ENCODE measurements at places on chromosomes 11 and 22. TPM values are rescaled to one million over a fixed set of nuclear protein-coding genes. Genes with fewer than 3 reads are reported as not detected.

DNA sequence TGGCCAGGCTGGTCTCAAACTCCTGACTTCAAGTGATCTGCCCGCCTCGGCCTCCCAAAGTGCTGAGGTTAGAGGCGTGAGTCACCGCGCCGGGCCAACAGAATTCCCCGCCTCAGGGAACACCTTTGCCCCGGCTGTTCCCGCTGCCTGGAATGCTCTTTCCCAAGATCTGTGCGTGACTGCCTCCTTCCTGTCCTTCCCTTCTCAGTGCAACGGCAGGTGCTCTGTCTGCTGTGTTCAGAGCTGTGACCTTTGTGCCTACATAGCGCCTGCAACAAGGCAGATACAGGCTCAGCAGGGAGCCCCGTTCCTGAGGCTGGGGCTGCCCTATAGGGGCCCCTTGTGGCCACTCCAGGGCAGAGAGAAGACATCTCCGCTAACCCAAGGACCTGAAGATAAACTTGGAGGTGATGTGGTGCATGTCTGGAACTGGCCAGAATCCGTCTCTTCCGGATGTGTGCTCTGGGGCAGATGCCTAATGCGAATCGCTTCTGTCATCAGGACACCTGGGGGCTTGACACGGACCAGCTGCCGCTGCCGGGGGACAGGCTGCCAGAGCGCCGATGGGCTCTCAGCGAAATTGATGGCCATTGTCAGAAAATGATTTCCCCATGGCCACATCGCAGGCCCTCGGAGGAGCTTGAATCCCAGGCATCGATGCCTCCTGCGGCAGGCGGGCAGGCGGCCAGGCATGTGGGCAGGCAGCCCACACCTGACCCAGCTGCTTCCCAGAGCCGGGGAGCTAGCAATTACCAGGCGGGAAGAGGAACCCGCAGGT, 43.5 kb upstream of the TCF20 start:
- no peaks in the 10 kb centered on the region for H3K36me3 ChIP-seq
- peaks cover 13% of the 10 kb centered on the region for H3K4me1 ChIP-seq
- H3K27ac ChIP-seq, result no peak overlapping the region
- no peaks in the 10 kb centered on the region for H3K27me3 ChIP-seq
- DNase-seq, result no peak

DNA sequence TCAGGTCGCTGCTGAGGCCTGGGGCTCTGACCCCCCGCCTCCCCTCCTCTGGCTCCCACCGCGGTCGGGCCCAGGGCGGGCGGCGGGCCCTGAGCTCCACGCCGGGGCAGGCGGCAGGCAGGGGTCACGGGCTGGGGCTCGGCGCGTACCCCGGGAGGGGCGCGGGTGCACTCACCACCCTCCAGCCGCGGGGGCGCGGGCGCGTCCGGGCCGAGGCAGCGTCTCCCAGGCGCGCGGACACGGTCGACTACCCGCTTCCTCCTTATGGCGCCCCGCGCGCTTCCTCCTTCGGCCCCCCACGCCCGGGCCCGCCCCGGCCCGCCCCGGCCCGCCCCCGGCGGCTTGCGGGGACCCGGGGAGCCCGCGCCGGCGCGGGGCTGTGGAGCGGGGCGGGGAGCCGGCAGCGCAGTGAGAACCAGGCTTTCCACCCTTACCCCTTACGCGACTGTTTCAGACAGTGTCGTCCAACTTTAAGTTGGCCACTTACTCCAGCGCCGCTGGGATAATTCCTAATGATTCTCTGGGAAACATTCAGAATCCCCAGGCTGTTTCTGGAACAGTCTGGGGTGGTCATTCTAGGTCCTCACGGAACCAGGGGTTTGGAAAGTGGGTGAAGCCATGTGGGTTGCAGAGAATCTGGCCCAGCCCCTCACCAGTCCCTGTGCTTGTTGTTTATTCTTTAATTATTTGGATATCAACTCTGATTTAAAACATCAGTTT, at the start of gene BID:
TSS of gene BID (minus strand) at position 264 of the 720 bp plus-strand sequence. CDS start 24,353 bp downstream, outside the sequence.
- H3K4me3 ChIP-seq, result peak within 1 kb of the TSS; percentile 71
- DNase-seq, result peak; percentile 50
- H3K27me3 ChIP-seq, result peaks cover 46% of the 10 kb centered on the region
- H3K27ac ChIP-seq, result peak within 1 kb of the TSS; percentile 21
- H3K4me1 ChIP-seq, result peaks cover 51% of the 10 kb centered on the region
- peaks cover 4% of the 10 kb centered on the region for H3K36me3 ChIP-seq

DNA sequence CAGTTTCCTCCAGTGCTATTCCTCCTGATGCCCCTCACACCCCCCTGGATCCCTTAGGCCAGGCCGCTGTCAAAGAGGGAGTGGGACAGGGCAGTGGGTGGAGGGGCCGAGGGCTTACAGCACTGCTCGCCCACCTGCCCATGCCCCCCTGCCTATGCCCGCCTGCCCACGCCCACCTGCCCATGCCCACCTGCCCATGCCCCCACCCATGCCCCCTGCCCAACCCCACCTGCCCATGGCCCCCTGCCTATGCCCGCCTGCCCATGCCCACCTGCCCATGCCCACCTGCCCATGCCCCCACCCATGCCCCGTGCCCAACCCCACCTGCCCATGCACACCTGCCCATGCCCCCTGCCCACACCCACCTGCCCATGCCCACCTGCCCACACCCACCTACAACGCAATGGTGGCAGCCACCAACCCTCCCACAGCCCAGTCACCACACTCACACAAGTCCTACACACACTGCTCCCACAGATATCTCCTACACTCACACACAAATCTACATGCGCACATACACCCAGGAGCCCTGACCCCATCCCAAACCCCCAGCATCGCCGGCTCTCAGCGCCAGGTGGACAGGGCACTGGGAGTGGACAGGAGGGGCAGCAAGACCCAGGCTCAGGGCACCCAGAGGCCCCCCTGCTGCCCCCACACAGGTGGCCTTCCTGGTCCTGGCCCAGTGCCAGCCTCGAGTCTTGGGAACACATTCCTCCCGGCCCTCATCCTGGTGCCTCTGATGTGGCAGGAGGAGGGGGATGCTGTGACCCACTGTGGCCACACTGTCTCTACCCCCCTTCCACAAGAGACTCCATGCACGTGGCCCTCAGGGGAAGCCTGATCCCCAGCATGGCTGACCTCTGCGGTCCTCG, 61.8 kb downstream of the CYTH4 start:
- H3K36me3 ChIP-seq, result no peaks in the 10 kb centered on the region
- H3K27me3 ChIP-seq, result peaks cover 12% of the 10 kb centered on the region
- DNase-seq, result no peak
- H3K4me3 ChIP-seq, result no peak overlapping the region
- H3K4me1 ChIP-seq, result no peaks in the 10 kb centered on the region
- no peak overlapping the region for H3K27ac ChIP-seq

- no peak overlapping the region for H3K27ac ChIP-seq
- no peak for DNase-seq
- no peaks in the 10 kb centered on the region for H3K27me3 ChIP-seq
Measured at GRCh38 chr11:68050371-68050841, 11.6 kb downstream of the TCIRG1 start.

GRCh38 chr11:101082813-101083212, 46.8 kb downstream of the PGR start:
- H3K4me1 ChIP-seq, result no peaks in the 10 kb centered on the region
- H3K36me3 ChIP-seq, result no peaks in the 10 kb centered on the region
- H3K4me3 ChIP-seq, result no peak overlapping the region
- no peak overlapping the region for H3K27ac ChIP-seq
- no peaks in the 10 kb centered on the region for H3K27me3 ChIP-seq

DNA sequence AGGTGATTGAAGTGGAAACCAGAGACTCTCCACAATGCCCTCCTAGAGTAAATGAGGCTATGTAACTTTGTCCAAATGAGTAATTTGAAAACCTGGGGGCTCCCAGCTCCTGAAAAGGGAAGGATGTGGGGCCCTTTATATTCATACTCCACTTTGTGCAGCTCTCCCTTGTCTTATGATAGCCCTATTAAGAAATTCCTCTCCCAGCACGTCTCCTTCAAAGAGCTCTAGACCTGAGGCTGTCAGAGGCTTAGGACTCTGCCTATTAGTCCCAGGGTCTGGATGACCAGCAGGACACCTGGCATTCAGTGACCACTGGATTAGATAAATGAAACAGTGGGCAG, 2.1 kb downstream of the SLC43A1 start:
- peaks cover 4% of the 10 kb centered on the region for H3K36me3 ChIP-seq
- H3K4me1 ChIP-seq, result peaks cover 35% of the 10 kb centered on the region
- H3K27ac ChIP-seq, result no peak overlapping the region
- DNase-seq, result no peak
- no peaks in the 10 kb centered on the region for H3K27me3 ChIP-seq
- H3K4me3 ChIP-seq, result peak overlapping the region; percentile 55

DNA sequence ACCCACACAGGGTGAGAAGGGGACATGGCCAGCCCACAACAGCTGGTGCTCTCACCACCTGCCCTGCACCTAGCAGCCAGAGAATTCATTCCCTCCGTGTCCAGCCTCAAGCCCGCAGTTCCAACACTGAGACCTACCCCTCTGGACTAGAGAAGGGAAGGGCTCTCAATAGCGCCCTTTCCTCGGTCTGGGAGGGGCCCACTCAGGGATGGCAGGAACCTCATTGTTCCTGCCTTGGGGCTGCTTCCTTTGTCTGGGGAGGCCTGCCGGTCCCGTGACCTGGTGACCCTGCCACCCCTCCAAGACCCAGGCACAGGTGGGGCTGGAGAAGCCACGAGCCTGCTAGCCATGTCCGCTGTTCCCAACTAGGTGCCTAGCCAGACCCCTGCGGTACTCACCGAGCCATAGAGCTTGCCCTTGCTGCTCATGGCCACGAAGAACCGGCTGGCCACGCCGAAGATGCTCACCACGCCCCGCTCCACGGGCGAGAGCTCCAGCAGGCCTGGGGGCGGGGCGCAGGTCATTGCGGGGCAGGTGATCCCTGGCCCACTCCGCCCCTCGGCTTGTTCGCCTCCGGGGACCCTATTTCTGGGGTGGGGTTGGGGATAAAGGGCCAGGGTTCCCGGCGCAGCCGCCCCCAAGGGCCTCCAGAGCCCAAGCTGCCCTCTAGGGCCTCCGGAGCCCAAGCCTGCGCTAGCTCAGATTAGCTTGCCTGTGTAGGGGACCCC, 1.4 kb downstream of the FGF4 start:
- H3K27ac ChIP-seq, result no peak overlapping the region
- H3K4me3 ChIP-seq, result no peak overlapping the region
- no peaks in the 10 kb centered on the region for H3K36me3 ChIP-seq

- no peak overlapping the region for H3K4me3 ChIP-seq
- peak overlapping the region; percentile 93 for H3K27ac ChIP-seq
- no peak for DNase-seq
- H3K27me3 ChIP-seq, result no peaks in the 10 kb centered on the region
- peaks cover 30% of the 10 kb centered on the region for H3K36me3 ChIP-seq
Measured at GRCh38 chr11:46672381-46672839, 28.0 kb downstream of the ARHGAP1 start.

GRCh38 chr22:27798511-27799014, 3.0 kb downstream of the MN1 start:
- peaks cover 7% of the 10 kb centered on the region for H3K4me1 ChIP-seq
- H3K27me3 ChIP-seq, result peaks cover 14% of the 10 kb centered on the region
- H3K36me3 ChIP-seq, result no peaks in the 10 kb centered on the region
- no peak overlapping the region for H3K27ac ChIP-seq

GRCh38 chr11:132960273-132961078, 571.8 kb downstream of the OPCML start:
- no peaks in the 10 kb centered on the region for H3K36me3 ChIP-seq
- no peaks in the 10 kb centered on the region for H3K27me3 ChIP-seq
- H3K4me3 ChIP-seq, result no peak overlapping the region
- no peak overlapping the region for H3K27ac ChIP-seq
- H3K4me1 ChIP-seq, result no peaks in the 10 kb centered on the region
- DNase-seq, result no peak

DNA sequence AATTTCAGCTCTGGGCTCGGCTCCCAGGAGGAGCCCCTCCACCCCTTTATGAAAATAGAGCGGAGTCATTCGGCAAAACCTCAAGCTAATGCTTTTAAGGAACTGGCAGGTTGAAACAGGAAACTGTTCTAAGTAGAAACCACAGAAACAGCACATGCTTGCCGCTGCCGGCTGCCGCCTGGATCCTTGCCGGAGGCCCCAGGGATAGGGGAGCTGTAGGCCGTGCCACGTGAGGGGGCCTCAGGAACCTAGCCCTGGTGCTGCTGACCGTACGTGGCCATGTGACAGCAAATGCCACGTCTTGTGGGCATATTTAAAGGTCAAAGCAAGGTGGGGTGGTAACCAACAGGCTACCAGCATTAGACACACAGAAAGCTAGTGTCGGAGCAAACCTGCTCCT, 77.9 kb upstream of the TIMP3 start:
- H3K27ac ChIP-seq, result peak overlapping the region; percentile 61
- peaks cover 23% of the 10 kb centered on the region for H3K4me1 ChIP-seq
- peaks cover 3% of the 10 kb centered on the region for H3K36me3 ChIP-seq
- peaks cover 31% of the 10 kb centered on the region for H3K27me3 ChIP-seq
- DNase-seq, result peak; percentile 74

- H3K4me3 ChIP-seq, result no peak overlapping the region
- no peaks in the 10 kb centered on the region for H3K27me3 ChIP-seq
- no peak overlapping the region for H3K27ac ChIP-seq
- no peaks in the 10 kb centered on the region for H3K4me1 ChIP-seq
- no peaks in the 10 kb centered on the region for H3K36me3 ChIP-seq
- no peak for DNase-seq
Measured at GRCh38 chr11:55956521-55956920, 13.2 kb downstream of the OR10AG1 start.

GRCh38 chr11:36411202-36411640, 98.9 kb downstream of the TRAF6 start:
- peaks cover 43% of the 10 kb centered on the region for H3K4me1 ChIP-seq
- H3K4me3 ChIP-seq, result no peak overlapping the region
- DNase-seq, result no peak
- H3K36me3 ChIP-seq, result peaks cover 2% of the 10 kb centered on the region

DNA sequence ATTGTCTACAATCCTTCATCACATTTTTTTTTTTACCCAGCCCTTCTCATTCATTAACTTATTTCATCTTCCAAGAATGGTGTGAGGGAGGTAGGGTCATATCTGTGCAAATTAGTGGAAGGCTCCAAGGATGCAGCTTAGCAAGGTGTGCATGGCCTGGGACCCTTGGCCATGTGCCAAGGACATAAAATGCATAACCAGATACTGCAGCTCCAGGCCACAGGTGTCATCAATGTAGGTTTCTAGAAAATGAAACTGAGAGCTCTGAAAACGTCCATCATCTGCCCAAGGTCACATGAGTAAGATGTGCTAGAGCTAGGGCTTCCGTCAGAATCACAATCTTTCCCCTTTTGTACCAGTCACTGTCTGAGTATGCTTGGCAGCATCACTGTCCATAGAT, 29.8 kb downstream of the ANKK1 start:
- peaks cover 18% of the 10 kb centered on the region for H3K4me1 ChIP-seq
- DNase-seq, result no peak
- peaks cover 8% of the 10 kb centered on the region for H3K27me3 ChIP-seq
- no peak overlapping the region for H3K4me3 ChIP-seq

DNA sequence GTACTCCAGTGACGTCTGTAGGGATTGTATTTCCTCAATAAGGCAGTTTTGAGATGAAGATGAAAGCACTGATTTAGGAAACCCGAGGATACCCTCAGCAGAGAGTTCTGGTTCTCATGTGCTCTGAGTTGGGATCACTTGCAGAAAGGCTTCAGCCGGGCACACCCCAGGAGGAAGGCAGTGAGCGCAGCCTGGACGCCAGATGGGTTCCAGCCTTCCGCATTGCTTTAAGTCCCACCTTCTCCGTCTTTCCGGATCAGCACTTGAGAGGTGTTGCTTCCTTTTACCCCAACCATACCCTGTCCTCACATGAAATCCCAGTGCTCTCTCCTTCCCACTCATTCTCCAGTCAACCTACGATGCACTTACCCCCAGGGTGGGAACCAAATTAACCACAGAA, 239.5 kb upstream of the CADM1 start:
- DNase-seq, result no peak
- no peaks in the 10 kb centered on the region for H3K36me3 ChIP-seq
- H3K4me3 ChIP-seq, result no peak overlapping the region
- H3K4me1 ChIP-seq, result no peaks in the 10 kb centered on the region

KCNC1 gene
- not detected for total RNA-seq

LTO1 gene
- 26.3 TPM for total RNA-seq

OSBP2 gene
- total RNA-seq, result 4.3 TPM

Measured in activated CD8-positive, alpha-beta memory T cell treated with anti-CD3 and anti-CD28 coated beads, Interleukin-2, amount 10 ng/mL, durations not matched to agents 7 days and 5 days (primary cell).